NCI-H510A treated with DMSO at 0.1 percent for 48 hours (cell line): ENCODE measurements at places on chromosomes 12 and 14.

DNA sequence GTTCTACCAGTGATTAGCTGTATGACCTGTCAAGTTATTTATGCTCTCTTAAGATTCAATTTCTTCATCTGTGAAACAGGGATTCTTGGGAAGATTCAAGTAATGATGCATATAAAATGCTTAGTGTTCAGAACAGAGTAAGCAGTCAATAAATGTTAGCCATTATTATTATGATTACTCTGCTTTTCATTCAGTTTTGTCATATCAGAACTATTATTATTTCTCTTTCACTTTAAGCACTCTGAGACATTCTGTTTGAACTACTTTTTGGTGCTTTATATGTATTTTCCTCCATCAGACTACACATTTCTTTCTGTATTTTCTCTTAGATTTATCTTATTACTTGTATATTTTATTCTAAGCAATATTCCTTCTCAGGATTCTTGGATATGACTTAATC lies 81.2 kb downstream of the CFAP54 start:
- no peak for DNase-seq

DNA sequence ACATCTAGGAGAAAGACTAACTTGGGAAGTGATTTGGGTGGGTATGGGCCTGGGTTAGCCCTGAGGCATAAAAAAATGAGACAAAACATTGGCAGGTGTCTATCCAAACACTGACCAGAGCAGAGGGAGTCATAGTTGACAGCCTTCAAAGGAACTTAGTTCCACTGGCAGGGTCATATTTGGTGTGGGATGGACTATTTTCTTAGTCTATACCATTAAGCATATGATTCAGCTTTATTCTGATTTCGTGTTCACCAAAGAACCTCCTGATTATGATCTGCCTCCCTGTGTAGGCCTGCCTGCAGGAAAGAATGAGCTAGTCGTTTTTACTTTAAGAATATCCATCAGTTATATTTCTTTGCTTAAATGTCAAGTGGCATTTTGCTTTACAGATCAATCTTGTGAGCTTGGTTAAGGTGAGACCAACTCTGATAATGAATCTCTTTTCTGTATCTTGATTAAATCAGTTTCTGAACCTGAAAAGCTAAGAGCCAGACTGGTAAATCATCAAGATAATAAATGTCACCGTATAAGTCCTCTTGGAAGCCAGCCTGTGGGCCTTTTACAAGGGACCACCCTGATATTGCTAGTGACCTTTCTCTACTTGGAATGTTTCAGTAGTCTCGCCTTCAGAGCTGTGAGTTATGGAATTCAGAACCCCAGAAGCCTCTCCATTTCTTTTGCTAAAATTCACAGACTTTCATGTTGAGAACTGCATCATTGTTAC lies 182.9 kb downstream of the MON2 start:
- no peak for DNase-seq

- DNase-seq = no peak
Observed at GRCh38 chr12:47065546-47065945, 13.9 kb upstream of the PCED1B start.

DNA sequence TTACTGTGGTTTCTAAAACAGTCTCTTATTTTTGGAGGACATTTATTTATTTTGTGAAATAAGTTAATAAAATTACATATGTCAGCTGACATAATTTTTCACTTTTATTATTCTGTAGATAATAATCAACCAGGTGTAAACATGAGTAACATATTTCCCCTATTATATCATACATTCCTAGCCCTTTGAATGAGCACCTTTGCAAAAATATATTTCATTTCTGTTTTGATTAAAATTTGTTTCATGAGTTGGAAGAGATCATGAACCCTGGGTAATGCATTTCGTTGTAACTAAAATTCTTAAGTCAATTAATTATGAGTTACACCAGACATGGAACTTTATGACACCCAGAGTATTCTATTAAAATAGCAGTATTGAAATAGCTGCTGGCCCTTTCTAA lies 56.3 kb downstream of the SLC16A7 start:
- DNase-seq = no peak

- DNase-seq = peak; percentile 75
Observed at GRCh38 chr14:63045234-63045611, at the start of gene KCNH5. Gene KCNH5 (minus strand): TSS chr14:63045458. CDS start chr14:63045186, 272 bp downstream.

- no peak for DNase-seq
Observed at GRCh38 chr12:6387541-6387940, 3.6 kb downstream of the LTBR start.
